ENCODE measurements at places on chromosomes 6 and 20.

DNA sequence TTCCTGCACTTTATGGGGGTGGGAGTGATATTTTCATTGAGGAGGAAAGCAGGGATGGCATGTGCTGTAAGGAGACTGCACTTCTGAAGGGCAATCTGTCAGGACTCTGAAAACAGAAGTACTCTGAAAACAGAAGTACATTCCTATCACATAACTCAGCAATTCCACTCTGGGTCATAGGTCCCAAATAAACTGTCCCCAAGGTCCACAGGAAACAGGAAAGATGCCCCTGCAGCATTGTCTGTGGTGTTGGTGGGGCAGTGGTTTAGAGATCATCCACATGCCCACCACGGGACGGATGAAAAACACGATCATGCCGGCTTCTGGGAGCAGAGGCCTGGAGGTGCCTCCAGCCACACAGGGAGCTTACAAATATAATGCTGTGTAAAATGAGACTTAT lies 150.3 kb downstream of the OTOR start:
- DNase-seq = no peak

GRCh38 chr6:39420300-39421265 lies 98.1 kb upstream of the KCNK16 start:
- DNase-seq = no peak

GRCh38 chr6:158836625-158837311 lies 17.6 kb upstream of the EZR start:
- no peak for DNase-seq

DNA sequence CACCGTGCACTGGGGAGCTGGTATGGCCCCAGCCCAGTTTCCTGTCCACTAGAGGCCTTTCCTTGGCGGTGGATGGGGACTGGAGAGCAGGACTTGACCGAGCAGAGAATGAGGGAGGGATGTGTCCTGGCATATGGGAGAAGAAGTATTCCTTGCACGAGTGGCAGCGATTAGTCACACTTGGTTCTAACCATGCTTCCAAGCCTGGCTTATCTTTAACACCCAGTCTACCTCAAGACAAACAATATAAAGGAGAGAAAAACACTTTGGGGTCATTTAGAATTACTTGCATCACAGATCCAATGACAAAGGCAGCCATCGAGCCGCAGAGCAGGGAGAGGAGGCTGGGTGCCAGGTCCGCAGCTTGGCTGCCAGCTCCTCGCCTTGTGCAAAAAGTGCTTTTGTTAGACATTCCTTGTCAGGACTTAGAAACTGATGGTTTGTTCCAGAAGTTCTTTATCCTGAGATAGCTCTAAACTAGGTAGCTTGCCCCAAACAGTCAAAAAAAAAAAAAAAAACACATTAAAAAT lies 214.9 kb upstream of the GMDS start:
- no peak for DNase-seq

- DNase-seq = peak; percentile 30
These were observed 100.8 kb upstream of the NEDD9 start for GRCh38 chr6:11333132-11333849.

GRCh38 chr20:15061955-15062354 lies 724.5 kb upstream of the FLRT3 start:
- DNase-seq = no peak

Data from DMS79 treated with DMSO at 0.1 percent for 48 hours (cell line).